ENCODE measurements at places on chromosomes 5 and 9.
A peak's percentile ranks its signal among the peaks of the same experiment; 100 is the strongest.

- DNase-seq = no peak
These were observed 99.0 kb downstream of the MEGF10 start for GRCh38 chr5:127389601-127390000.

GRCh38 chr5:112742424-112742823, 4.7 kb downstream of the APC start:
- DNase-seq = no peak

DNA sequence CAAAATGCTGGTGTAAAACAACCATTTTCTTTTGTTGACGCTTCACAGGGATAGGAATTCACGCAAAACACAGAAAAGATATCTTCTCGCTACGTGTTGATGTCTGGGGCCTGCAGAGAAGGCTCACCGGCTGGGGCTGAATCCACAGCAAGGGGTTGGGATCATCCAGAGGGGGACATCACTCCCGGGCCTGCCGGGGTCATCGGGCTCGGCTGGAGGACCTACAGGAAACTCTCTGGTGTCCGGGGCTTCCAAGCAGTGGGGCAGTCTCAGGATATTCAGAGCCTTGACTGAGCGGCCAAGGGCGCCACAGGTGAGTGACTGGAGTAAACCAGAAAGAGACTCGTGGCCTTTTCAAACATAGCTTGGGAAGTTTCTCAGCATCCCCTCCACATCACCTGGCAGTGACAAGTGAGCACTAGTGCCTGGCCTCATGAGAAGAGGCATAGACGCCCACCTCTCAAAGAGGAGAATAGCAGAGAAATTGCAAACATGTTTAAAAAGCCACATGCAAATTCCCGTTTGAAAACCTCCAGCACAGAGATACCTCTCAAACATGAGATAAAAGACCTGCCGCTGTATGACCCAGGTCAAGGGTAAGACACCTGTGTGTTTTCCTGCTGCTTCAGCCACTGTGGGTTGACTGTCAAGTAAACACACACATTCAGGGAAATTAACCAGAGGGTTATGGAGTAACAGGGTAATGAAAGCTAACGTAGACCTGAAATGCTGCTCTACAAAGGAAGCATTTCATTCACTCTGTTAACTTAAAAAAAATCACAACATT, 50.8 kb upstream of the SIMC1 start:
- DNase-seq = no peak

DNA sequence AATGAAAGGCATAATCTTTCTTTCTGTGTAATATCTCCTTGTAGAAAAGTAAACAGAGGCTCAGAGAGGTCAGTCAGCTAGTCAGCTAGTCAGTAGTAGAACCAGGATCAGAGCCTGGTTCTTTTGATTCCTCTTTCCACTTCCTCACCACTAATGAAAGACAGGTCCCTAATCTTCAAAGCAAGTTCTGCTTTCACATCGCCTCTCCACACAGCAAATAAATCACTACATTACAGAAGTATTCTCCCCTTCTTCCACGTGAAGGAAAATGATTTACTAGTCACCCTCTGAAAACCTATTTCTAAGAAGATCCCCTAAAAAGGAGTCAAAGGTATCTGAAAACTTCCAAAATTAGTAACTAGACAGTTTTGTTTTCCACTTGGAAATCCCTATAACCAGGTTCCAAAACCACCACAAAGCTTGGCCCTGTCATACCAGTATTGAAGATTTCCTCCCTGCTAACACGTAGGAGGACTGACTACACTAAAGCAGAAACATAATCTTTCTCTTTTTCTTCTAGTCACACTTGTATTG, 140.5 kb upstream of the TARS1 start:
- no peak for DNase-seq

DNA sequence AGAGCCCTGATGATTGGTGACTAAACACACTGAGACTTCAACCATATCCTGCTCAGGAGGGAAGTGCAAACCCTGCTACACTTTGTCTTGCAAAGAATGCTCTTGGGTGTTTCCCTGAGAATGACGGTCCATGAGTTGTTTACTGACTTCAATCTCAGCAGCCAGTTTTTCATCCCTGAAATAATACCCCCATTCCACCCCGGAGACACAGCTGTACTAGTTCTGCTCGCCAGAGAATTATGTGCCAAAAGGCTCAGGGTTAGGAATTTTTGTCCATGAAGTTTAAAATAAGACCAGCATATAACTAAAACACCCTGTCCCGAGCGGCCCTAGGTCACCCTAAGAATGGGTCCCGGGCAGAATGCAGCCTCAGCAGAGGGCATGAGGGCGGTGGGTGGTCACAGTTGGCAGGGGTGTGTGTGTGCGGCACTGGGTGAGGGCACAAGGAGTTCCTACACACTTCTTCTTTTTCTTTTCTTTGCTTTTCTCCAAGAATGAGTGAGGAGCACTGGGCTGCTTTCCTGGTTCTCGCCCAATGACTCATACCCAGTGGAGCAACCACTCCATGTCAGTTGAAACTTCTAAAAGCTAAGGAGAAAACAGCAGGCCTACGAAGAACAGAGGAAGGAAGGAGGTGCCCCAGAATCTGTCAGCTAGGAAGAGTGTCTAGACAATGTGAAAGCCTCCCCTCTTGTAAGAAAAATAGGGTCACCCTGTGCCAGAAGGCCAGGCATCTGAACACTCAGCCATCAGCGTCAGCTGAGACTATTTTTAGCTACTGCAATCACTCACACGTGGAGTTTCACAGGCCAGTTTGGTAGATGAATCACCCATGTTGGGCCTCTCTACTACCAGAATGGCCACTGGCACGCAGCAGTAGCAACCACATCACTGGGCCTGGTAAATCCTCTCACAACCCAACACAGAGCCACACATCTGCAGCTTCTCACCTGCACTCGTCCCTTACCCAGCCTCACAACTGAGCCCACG, 105.9 kb downstream of the DPYSL3 start:
- no peak for DNase-seq

GRCh38 chr9:11206925-11207324, 594.1 kb upstream of the PTPRD start:
- DNase-seq = no peak

DNA sequence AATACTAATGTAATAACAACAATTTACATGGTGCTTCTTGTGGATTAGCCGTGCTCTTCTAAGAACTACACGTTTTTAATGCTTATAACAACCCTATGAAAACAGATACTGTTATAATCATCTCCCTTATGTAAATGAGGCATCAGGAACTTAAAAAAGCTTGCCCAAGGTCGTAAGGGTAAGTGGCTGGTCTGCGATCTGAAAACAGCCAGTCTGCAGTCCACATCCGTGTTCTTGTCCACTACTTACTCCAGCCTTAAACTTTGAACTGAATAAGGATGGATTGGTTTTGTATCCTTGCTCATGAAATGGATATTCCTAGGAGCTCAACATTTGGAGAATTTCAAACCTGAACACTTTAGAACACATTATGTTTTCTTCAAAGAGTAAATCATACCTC, 26.7 kb downstream of the PAM start:
- DNase-seq = no peak

- no peak for DNase-seq
These were observed at the start of gene FGF1 for GRCh38 chr5:142685418-142686209. TSS of gene FGF1 (minus strand) at chr5:142686090. CDS start at chr5:142614127, 71,963 bp downstream.

DNA sequence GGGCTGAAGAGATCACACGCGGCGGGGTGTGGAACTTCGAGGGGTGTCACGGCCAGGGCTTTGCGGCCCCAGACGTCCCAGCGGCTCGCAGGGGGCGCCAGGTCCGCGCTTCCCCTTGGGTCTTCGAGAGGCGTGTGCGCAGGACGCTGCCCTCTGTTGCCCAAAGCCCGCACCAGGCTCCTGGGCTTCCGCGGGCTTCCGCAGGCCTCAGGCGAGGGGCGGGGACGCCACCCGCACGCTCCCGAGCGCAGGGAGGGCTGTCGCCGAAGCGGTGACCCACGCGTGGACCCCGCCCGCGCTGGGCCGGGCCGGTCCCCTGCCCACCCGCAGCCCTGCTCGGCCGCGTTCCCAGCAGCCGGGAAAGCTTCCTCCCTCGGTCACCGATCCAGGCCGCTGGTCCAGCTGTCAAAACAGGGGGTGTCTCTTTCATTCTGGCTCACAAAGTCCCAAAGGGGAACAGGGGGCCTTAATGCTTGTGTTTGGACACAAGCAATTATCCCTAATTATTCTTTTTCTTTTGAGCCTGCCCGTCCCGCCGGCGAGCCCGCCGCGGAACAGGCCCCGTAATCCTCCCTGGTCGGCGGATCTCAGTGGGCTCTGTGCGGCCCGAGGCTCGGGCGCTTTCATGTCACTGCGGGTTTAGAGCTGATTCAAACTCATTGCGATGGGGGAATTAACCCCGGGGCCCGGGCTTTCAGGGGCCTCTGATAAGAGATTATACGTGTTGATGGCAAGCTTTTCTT, 60.6 kb downstream of the TMEM174 start:
- no peak for DNase-seq

- DNase-seq = no peak
These were observed 161.3 kb downstream of the RFK start for GRCh38 chr9:76232861-76233489.

DNA sequence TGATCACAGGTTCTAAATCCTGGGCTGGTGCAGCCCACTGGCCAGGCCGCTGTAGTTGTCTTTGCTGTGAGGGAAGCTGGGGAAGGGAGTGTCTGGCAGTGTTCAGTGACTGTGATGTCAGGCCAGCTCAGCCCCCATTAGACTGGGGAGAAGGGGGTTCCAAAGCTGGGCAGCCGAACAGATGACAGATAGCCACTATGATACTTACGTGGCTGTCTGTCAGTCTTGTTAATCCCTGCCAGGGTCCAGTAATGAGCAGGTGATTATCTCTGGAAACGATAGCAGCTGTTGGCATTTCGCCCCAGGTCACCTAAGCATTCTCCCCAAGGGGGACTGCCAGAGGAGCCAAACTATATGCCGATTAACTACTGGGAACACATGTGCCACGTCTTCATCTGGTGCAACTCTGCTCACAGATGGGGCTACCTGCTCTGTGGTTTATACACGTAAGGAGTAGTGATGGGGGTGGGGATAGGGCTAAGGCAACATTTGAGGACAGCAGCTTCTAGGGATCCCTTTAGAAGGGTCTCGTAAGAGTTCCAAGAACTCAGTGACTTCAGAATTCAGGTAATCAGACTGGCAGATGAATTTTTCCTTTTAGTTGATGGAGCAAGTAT, 396.3 kb downstream of the KDM4C start:
- no peak for DNase-seq

DNA sequence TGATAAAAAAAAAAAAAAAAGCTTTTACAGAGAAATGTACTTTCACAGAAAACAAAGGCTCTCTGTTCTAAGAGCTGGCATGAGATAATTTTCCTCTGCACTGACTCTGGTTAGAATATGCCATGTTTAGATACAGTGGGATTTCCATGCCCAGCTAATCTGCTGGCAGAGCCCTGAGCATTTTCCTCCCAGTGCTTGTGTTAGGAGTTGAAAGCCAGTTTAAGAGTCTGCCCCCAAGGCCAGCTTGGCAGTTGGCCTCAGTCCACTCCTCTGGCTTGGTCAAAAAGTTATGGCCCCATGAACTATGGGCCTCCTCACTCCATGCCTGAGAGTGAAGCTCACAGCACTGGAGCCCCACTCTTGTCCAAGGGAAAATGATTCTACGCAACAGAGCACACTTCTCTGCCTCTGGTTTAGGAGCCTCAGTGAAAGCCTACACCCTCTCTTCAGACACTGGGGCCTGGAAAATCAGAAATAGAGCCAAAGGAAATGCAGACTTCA, 21.9 kb downstream of the MOCS2 start:
- DNase-seq = no peak

DNA sequence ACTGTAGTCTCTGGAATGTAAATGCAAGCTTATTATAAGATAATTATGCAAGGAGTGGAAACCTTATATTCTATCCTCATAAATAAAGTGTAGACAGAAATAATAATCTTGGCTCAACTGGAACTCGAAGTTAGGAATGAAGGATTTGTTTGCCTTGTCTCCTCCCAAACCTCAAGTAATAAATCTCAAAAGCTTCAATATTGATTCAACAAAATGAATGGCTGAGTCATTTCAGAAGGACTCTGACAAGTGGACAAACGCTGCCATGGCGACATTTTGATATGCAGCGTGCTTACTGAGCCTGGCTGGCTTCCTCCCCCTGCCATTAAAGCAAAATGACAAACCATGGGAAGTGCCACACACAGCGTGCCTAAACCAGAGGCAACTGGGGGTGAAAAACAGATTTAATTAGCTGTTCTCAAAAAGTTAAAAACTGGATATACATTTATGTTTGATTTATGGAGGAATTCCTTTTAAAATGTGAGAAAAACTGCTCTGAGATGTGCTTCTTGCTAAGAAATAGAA, 10.5 kb upstream of the ADGRV1 start:
- DNase-seq = no peak

- no peak for DNase-seq
These were observed 13.2 kb downstream of the CMYA5 start for GRCh38 chr5:79702606-79703380.

- no peak for DNase-seq
These were observed 81.0 kb upstream of the PALM2AKAP2 start for GRCh38 chr9:109699019-109699418.

GRCh38 chr5:150777685-150778084, 872 bp upstream of the SMIM3 start:
- no peak for DNase-seq

DNA sequence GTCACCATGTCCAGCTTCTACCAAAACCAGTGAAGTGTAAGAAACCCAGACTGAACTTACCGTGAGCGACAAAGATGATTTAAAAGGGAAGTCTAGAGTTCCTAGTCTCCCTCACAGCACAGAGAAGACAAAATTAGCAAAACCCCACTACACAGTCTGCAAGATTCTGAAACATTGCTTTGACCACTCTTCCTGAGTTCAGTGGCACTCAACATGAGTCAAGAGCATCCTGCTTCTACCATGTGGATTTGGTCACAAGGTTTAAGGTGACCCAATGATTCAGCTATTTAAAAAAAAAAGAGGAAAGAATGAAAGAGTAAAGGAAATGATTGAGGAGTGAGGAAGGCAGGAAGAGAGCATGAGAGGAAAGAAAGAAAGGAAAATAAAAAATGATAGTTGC, 19.8 kb downstream of the IL7R start:
- DNase-seq = no peak

DNA sequence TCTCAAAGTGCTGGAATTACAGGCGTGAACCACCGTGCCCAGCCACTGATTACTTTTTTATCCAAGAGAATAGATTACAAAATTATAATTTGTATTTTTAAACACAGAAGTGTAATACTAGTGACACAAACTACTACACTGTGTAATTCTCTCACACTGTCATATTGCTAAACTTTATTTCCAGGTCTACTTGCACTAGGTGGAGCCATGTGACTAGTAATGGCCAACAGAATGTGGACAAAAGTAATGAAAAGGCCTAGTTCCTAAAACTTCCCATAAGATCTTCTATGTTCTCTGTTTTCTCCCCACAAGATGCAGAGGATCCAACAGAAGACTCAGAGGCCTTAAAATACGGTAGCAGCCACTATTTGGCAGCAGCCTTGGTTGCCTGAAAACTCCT, 27.3 kb downstream of the NADK2 start:
- no peak for DNase-seq

DNA sequence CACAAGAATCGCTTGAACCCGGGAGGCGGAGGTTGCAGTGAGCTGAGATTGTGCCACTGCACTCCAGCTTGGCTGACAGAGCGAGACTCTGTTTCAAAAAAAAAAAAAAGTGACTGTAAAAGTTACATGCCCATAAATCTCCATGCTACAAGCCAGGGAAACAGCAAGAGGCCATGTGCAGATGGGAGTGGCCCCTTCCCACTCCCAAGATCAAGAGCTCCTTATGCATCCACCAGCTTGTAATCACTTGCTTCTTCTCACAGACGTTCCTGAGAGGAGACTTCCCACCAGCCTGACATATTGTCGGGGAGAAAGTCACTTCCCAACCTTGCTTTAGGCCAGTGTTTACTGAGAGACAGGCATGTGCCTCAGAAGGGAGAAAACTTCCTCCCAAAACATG, 45.6 kb upstream of the N4BP3 start:
- DNase-seq = peak; percentile 0

All from NCI-H2171 (cell line).